ENCODE measurements at places on chromosomes 6 and 20. TPM values are rescaled to one million over a fixed set of nuclear protein-coding genes. Genes with fewer than 3 reads are reported as not detected.

The SULF2 gene
- 1.3 TPM for total RNA-seq

The LPA gene
- total RNA-seq, result not detected

The THBD gene
- total RNA-seq, result 1.3 TPM

DNA sequence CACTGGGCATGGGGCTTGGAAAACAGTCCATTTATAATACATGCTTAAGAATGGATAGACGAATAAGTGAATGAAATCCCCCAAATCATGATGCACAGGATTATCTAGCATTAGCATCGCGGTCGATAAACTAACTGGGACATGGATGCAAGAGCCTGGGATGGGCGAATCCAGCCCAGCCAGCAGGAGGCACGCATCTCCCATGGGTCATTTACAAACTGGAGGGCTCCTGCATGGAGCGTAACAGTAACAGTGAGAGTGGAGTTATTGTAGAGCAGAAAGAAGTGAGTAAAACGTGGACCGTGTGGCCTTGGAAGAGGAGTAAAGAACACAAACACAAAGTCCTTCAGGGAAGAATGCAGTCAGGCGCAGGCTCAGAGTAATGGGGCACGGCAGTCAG is 136.5 kb downstream of the AGPAT4 start:
- no peak for DNase-seq

- DNase-seq, result no peak
These were observed 17.2 kb downstream of the SCUBE3 start for GRCh38 chr6:35230950-35231349.

DNA sequence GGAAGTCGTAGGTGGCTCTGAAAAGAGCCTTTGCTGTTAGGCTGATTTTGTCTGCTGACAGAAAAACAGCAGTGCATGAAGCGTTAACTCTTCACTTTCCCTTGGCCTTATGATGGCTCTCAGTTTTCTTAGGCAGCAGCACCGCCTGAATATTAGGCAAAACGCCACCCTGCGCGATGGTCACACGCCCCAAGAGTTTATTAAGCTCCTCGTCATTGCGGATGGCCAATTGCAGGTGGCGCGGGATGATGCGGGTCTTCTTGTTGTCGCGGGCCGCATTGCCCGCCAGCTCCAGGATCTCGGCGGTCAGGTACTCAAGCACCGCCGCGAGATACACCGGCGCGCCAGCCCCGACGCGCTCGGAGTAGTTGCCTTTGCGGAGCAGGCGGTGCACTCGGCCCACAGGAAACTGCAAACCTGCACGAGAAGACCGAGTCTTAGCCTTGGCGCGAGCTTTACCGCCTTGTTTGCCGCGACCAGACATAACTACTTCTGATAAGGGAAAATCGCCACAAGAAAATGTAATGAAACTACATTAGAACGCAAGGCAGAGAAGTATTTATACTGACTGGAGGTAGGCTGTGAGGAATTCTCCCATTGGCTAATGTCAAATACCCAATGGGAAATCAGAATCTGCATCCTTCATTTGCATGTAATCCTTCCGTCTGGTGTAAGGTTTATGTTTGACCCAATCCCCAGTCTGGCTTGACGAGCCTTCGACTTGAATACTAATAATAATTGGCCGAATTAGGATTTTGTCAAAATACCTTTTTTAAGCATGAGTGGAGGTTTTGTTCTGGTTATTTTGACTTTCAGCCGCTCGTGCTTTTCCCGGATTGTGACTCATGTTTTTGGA is 53.9 kb upstream of the HFE start:
- DNase-seq, result peak; percentile 89

- DNase-seq, result peak; percentile 19
These were observed 8.2 kb upstream of the AHCY start for GRCh38 chr20:34311118-34312023.

GRCh38 chr6:169363590-169363989 is 109.9 kb upstream of the THBS2 start:
- DNase-seq, result no peak

The PKHD1 gene
- under 0.01 TPM for total RNA-seq

- no peak for DNase-seq
These were observed 1.3 kb upstream of the KIAA0408 start for GRCh38 chr6:127460465-127460864.

DNA sequence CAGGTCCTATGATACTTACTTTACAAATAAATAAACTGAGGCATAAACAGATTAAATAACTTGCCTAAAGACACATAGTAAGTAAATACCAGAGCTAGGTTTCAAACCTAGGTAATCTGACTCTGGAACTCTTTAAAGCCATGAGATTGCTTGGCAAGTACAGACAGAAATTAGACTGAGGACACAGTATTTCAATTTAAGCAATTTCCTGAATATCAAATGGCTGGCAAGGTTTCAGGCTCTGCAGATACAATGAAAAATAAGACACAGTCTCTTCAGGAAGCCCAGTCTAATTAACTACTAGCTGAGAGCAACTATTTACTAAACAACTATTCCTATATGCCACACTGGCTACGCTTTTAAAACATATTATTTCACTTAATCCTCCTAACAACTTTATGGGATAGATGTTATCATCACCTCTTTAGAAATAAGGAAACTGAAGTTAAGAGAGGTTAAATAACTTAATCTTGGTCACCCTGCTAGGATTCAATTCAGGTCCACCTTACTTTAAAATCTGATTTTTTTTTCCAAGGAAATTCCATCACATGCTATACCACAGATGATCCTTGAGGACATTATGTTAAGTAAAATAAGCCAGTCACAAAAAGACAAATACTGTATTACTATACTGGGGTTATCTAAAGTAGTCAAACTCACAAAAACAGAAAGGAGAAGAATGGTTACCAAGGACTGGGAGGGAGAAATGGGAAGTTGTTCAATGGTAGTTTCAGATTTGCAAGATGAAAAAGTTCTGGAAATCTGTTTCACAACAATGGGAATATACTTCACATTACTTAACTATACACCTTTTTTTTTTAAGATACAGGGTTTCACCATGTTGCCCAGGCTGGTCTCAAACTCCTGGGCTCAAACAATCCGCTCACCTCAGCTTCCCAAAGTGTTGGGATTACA is 4.1 kb downstream of the TRPC4AP start:
- no peak for DNase-seq

DNA sequence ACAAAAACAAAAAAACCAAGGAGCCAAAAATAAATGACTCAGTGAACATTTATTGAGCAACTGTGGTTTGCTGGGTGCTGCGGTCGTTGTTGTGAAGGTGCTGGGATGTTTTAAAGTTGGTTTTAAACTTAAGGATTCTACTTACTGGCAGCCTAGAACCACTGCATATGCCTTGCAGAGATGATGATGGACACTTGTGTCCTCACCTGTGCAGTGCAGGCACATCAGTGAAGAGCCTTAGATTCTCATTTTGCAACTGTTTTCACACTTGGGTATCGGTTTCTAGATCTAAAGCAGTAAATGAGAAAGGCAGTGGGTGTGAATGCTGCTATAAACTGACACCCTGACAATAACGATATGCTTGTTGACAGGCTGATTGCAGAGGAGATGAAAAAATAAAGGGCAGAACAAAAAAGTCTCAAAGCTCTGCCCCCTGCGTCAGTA is 68.8 kb downstream of the UTRN start:
- DNase-seq, result no peak

The NR2E1 gene
- not detected for total RNA-seq

All from hematopoietic multipotent progenitor cell (in vitro differentiated cells).